Small intestine (tissue), 16 donors: ENCODE measurements at places on chromosomes 12 and 14.

DNA sequence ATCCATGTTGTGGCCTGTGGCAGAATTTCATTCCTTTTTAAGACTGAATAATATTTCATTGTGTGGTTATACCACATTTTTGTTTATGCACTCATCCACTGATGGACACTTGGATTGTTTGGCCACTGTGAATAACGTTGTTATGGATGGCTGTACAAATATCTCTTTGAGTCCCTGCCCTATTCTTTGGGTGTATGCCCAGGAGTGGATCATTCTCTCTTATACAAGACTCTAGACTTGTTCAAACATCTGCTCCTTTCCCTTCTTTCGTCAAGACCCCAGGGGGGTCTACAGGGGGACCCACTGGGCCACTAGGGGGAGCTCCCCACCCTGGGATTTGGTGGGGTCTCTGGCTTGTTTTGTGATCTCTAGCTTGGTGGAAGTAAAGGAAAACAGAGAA, 77.4 kb downstream of the FBXL14 start:
- DNase-seq = no peak

DNA sequence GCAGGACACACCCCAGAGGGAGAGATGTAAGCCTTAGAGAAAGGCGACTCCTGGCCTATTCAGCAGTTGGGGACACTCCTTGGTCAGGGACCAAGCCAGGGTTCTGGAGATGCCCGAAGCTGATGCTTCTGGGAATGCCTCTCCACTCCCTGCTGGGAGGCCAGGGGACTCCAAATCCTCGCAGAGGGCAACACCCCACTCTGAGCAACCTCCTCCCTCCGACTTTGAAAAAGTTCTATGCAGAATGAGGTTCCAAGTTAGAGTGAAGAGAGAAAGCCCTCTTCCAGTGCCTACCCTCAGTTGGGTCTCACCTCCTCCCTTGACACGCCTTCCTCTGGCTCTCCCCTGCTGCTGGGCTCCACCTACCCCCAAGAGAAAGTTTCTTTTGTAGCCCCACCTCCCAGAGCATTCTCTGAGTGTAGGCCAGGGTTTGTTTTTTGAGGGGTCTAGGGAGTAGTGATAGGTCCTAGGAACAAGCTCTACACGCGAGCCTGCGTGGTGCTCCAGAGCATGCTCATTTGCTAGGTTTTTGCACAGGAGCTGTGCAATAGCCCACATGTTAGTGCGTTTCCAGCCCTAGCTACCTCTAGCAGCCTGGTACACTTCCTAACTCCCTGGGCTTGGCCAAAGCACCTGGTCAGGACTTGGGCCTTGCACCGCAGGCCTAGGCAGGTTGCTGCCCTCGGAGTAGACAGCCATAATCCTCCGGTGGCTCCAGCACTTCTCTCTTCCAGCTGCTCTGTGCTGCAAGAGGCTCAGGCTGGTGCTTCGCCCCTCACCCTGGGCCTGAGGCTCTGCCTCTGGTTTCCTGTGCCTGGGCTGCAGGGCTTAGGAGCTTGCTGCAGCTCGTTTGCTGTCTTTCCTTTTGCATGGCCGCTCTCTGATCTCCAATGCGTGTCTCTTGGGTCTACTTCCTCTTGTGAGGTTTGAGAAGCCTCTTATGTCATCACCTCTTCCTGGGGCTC, 590 bp upstream of the CEBPE start:
- no peak for DNase-seq

GRCh38 chr14:95398630-95399547, 79.2 kb upstream of the CLMN start:
- no peak for DNase-seq

- DNase-seq = no peak
These were observed 65.3 kb downstream of the CACNA1C start for GRCh38 chr12:2118061-2118460.

DNA sequence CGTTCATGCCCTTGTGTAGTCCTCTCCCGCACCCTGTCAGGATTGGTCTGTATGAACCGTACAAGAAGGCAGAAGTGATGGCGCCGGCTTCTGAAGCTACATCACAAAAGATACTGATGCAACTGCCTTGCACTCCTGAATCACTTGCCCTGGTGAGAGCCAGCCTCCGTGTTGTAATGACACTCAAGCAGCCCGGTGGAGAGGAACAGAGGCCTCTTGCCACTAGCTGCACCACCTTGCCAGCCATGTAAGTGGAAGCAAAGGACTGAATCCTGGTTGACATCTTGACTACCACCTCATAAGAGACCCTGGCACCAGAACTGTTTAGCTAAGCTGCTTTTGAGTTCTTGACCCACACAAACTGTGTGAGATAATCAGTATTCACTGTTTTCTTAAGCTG, 266.0 kb downstream of the ERC1 start:
- DNase-seq = no peak
